GM19239 (cell line): ENCODE measurements at places on chromosomes 3 and 15.

DNA sequence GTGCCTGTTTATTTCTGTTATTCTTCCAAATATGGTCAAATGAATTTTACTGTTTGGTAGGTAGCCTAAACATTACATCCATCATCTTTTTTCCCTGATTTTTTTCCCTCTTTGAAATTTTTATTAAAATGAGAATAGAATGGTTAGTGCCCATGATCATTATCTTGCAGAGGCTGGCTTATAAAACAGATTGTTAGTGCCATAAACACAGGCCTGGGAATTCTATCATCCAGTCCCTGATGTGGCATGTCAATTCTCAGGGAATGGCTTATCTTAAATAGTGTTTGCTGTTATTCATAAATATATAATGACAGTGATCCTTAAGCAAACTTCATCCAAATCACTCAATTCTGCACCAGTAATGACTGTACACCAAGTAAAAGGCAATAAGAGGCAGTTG, 207.3 kb downstream of the TUSC7 start:
- no peak for DNase-seq

DNA sequence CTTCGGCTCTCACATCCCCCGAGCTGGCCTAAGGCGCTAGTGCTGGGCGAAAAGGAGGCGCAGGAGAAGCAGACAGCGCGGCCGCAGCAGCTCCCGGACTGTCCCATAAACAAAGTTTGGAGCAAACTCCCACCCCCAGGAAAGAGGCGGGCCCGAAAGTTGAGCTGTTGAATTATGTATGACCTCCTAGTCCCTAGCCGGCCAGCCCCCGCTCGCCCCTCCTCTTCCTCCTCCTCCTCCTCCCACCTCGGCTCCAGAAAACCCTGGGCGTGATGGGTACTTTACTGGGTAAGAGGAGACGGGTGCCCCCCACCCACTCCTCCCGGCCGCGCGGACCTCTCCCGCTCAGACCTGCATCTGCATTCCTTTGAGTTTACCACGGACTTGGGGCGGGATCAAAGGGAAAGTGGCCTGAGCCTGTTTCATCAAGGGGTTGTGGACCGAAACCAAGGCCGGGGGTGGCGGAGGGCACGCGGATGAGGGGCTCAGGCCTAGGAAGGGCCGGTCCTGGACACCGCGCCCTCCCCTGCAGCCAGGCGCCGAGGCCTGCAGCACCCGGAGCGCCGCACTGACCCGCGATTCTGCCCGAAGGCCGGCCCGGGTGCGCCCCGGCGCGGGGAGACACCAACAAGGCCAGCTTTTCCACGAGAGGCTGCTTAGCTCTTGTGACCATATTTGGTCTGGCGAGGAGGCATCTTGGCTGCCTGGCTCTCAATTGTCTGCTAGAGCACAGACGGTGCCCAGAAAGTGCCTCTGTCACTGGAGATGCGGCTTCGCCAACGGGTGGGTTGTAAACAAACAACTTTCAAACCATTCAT, at the start of gene WWTR1:
Gene WWTR1, minus strand, starts transcription at position 100 of the 818 bp plus-strand sequence. CDS start 719 bp downstream, outside the sequence.
- DNase-seq = peak; percentile 73

DNA sequence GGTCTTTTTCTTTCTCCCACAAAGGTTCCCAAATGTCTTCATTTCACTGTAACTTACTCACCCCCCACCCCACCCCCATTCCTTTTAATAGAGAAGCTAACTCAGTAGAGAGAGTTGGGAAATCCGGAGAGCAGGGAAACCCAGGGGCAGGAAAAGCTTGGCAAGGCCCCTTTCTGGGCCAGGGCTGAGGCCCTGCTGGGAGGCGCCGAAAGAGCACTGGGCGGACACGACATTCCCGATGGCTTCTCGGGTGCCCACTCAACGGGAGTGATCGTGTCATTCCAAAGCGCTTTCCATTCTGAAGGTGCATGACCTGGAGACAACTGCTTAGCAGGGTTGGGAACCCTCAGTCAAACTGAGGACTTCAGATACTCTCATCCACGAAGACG, 1.6 kb upstream of the DALRD3 start:
- DNase-seq = no peak

GRCh38 chr3:23767546-23767945, 38.2 kb upstream of the UBE2E1 start:
- DNase-seq = no peak

GRCh38 chr3:162077108-162077507, 580.5 kb downstream of the OTOL1 start:
- no peak for DNase-seq

- no peak for DNase-seq
Measured at GRCh38 chr15:68052431-68052830, 1.7 kb upstream of the PIAS1 start.

- no peak for DNase-seq
Measured at GRCh38 chr3:20230954-20231353, 44.9 kb upstream of the SGO1 start.

DNA sequence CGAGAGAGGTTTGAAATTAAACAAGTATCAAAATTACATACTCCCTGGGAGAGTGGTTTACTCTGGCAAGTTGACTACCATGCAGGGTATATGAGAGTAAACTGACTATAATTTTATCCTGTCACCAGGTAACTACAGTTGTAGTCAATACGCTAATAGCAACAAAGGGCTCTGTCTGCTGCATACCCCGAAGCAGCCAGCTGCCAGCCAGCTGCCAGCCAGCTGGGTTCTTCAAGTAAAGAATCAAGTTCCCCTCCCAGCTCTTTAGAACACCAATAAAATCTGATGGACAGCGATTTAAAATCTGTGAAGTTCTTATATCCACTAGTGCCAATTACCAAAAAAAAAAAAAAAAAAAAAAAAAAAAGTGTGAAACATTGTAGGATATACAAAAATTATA, 417.7 kb upstream of the CFAP20DC start:
- DNase-seq = no peak

GRCh38 chr3:186035277-186035676, 73.6 kb downstream of the ETV5 start:
- no peak for DNase-seq
